ENCODE measurements at places on chromosomes 5 and 9.

DNA sequence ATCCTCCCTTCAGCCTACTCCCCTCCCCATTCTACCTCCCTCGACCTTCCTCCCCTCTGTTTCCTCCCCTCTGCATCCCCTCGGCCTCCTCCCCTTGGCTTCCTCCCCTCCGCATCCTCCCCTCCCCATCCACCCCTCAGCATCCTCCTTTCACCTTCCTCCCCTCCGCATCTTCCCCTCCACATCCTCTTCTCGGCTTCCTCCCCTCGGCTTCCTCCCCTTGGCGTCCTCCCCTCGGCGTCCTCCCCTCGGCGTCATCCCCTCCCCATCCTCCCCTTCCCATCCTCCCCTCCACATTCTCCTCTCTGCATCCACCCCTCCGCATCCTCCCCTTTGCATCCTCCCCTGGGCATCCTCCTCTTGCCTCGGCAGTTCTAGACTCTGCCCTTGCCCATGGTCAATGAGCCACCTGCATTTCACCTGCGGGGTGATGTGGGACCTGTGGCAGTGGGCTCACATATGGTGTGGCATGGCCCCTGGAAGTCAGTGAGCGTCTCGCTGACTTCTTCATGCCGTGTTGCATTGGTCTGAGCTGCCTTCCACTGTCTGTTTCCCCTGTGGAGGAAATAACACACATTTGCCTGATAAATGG, 113.0 kb downstream of the WNK2 start:
- DNase-seq: peak; percentile 53

GRCh38 chr9:134403682-134404301, 77.5 kb downstream of the RXRA start:
- DNase-seq: peak; percentile 77

DNA sequence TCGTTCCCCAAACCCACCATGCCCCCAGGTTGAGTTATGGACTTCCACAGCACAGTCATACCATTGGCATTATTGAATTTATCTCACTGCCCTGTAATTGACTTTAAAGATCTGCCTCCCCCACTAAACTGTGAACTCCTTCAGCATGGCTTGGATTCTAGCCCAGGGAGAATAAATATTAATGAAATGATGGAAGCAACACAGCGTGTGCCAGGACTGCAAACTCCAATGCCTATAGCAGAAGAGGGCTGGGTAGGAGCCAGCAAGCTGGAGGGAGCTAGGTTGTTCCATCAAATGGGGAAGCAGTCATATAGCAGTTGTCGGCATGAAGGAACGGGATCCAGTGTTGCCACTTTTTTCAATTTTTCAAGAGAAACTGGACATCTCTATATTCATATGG, 69.0 kb upstream of the MSX2 start:
- no peak for DNase-seq

- DNase-seq: no peak
Observed at GRCh38 chr9:26551971-26552370, 340.6 kb downstream of the CAAP1 start.

DNA sequence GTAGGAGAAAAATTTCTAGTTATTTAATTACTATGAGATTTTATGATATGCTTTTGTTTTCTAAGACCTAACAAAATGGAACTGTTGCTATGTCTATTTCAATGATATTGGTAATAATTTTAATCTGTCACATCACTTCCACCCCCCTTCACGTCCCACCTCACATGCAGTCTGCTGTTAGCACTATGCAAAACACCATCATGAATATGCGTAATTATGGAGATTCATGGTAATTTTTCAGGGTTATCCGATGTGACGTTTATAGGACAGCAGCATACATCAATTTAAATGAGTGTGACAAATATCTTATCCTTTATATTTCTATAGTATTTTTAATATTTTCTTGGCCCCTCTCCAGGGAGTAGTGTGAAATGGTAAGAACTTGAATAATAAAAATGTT, 283.8 kb upstream of the TMEM161B start:
- DNase-seq: no peak
